ENCODE measurements at places on chromosomes 3 and 15. TPM values are rescaled to one million over a fixed set of nuclear protein-coding genes. Genes with fewer than 3 reads are reported as not detected.

GRCh38 chr3:38084334-38085310, 45.6 kb downstream of the DLEC1 start:
- no peaks in the 10 kb centered on the region for H3K4me1 ChIP-seq
- no peak overlapping the region for H3K4me3 ChIP-seq
- H3K27ac ChIP-seq: no peak overlapping the region

DNA sequence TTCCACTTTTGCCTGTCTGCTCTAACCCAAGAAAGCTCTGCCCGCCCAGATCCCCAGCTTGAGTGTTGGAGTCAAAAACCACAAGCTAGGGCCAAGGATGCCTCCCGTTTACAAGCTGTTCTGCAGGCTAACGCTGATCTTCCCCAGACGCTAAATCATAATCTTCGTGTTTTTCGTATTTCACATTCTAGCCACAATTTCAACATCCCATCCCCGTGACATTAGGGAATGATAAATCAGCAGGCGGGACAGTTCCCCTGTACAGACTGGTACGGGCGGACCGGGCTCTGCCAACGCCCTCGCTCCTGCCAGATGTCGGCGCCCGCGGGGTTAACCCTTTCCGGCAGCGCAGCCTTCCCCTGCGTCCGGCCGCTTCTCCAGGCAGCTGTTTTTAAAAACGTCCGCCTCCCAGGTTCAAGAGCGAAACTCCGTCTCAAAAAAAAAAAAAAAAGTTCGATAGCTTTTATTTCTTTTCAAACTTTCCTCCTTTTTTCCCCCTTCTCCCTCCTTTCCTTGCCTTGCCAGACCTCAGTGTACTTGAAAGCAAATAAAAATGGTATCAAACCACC, 81.0 kb upstream of the BNC1 start:
- no peaks in the 10 kb centered on the region for H3K36me3 ChIP-seq
- peak overlapping the region; percentile 45 for H3K27ac ChIP-seq
- no peaks in the 10 kb centered on the region for H3K27me3 ChIP-seq
- peak; percentile 84 for DNase-seq
- H3K4me3 ChIP-seq: peak overlapping the region; percentile 74

DNA sequence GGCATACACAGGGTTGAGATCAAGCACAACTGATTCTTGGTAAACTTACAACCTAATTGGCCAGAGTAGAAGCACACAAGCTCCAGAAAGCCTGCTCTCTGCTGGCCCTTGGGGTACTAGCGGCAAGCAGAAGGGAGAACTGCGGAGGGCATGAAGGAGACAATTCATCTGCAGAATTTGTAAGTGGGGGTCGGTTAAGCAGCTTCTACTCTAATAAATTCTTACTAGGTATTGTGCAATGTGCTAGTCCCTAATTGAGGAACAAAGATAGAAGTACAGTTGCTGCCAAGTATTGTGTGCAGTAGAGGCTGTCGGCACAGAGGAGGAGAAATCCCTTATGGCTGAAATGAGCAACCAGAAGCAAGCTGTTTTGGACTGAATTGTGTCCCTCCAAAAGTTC, 91.2 kb upstream of the VEPH1 start:
- H3K27me3 ChIP-seq: no peaks in the 10 kb centered on the region
- no peak for DNase-seq
- H3K4me3 ChIP-seq: no peak overlapping the region
- H3K36me3 ChIP-seq: no peaks in the 10 kb centered on the region

GRCh38 chr3:152356870-152357276, 88.1 kb downstream of the MBNL1 start:
- H3K36me3 ChIP-seq: no peaks in the 10 kb centered on the region
- H3K27ac ChIP-seq: no peak overlapping the region
- H3K27me3 ChIP-seq: no peaks in the 10 kb centered on the region

DNA sequence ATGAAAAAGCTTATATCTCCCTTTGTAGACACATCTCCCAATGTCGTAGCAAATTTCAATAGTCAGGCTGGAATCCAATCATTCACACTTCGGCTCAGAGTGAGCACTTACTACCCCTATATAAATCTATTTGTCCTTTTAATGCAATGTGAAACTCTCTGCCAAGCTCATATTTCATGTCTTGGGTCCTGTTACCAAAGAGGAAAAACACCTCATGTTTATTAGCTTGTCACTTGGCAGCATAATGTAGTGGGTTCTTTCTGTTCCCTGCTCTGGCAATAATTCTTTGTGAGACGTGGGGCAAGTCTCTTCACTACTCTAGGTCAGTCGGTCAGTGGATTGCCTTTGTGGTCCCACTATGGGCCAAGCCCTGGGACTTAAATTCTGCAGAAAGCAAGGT, 107.1 kb downstream of the SRGAP3 start:
- H3K4me1 ChIP-seq: no peaks in the 10 kb centered on the region
- H3K36me3 ChIP-seq: no peaks in the 10 kb centered on the region
- H3K4me3 ChIP-seq: no peak overlapping the region
- no peak overlapping the region for H3K27ac ChIP-seq
- H3K27me3 ChIP-seq: no peaks in the 10 kb centered on the region

- H3K36me3 ChIP-seq: no peaks in the 10 kb centered on the region
- H3K27me3 ChIP-seq: peaks cover 5% of the 10 kb centered on the region
Observed at GRCh38 chr3:124451630-124452317, 278.5 kb upstream of the UMPS start.

DNA sequence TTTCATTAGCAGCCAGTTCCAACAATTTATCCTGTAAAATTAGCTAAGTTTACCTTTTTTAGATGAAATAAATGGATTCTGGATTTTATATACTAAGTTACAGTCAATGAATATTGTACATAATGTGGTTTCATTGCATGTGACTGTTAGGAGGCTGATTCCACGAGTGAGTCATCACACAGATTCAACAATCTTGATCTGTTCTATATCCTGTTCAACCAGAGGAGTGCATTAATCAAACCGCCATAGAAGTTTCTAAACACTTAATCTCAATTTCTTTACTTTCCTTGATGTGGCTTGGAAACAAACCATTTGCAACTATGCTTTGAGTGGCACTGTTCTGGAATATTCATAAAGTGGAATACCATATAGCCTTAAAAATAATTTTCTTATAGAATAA, 15.3 kb downstream of the DNAJC13 start:
- H3K4me3 ChIP-seq: no peak overlapping the region
- H3K27me3 ChIP-seq: no peaks in the 10 kb centered on the region
- peak overlapping the region; percentile 59 for H3K27ac ChIP-seq
- H3K36me3 ChIP-seq: 0 out of 2 replicates have a peak, but pooled peaks cover 4% of the 10 kb centered on the region
- H3K4me1 ChIP-seq: peaks cover 11% of the 10 kb centered on the region

The CELF6 gene
- 0.22 TPM for total RNA-seq

The FSTL1 gene
- total RNA-seq: 4,171 TPM

The SLC6A11 gene
- not detected for total RNA-seq

The UROC1 gene
- not detected for total RNA-seq

The AHSG gene
- total RNA-seq: not detected

The CD47 gene
- 97.3 TPM for total RNA-seq
